ENCODE measurements at places on chromosomes 16 and 17. TPM values are rescaled to one million over a fixed set of nuclear protein-coding genes. Genes with fewer than 3 reads are reported as not detected.

DNA sequence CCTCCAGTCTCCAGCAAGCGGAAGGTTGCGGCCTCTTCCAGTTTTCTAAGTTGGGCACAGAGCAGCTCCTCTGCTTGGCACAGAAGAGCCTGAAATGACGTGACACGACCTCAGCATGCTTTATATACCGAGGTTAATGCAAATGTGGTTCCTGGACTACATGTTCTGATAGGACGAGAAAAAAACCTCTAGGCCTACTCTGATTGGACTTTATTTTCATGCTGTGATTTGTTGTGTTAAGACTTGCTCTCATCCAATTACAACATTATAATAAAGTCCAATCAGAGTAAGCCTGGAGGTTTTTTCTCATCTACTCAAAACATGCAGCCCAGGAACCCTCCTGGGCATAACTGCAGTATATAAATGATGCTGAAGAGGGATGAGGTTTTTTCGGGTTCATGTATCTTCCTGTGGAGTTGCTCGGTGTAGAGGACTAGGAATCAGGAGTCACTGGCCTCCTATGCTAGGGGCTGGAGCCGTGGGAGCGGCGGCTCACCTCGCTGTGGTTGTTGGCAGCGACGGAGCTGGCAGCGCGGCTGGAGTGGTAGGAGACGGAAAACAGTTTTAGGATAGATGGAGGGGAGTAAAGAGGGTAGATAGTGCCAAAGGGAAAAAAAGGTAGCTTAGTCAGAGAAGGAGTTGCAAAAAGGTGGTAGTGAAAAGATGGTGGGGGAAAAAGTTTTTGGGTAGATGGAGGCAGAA, 878.0 kb downstream of the KCNJ18 start:
- no peaks in the 10 kb centered on the region for H3K27me3 ChIP-seq
- H3K36me3 ChIP-seq: no peaks in the 10 kb centered on the region
- no peak overlapping the region for H3K4me3 ChIP-seq

GRCh38 chr17:51627779-51628178, 367.4 kb downstream of the UTP18 start:
- H3K4me3 ChIP-seq: no peak overlapping the region
- no peaks in the 10 kb centered on the region for H3K4me1 ChIP-seq
- no peak overlapping the region for H3K27ac ChIP-seq
- no peaks in the 10 kb centered on the region for H3K27me3 ChIP-seq
- no peaks in the 10 kb centered on the region for H3K36me3 ChIP-seq

- DNase-seq: no peak
- peaks cover 34% of the 10 kb centered on the region for H3K36me3 ChIP-seq
- H3K27ac ChIP-seq: no peak overlapping the region
- H3K4me1 ChIP-seq: peaks cover 4% of the 10 kb centered on the region
Measured at GRCh38 chr17:29112771-29113295, 67.4 kb downstream of the MYO18A start.

SHCBP1 gene
- total RNA-seq: 8.5 TPM

TBC1D3D gene
- not detected for total RNA-seq

- H3K27me3 ChIP-seq: no peaks in the 10 kb centered on the region
- H3K4me3 ChIP-seq: no peak overlapping the region
- H3K36me3 ChIP-seq: no peaks in the 10 kb centered on the region
- H3K4me1 ChIP-seq: no peaks in the 10 kb centered on the region
Measured at GRCh38 chr16:52634104-52634503, 87.2 kb upstream of the TOX3 start.

GRCh38 chr16:660459-661183, 7.3 kb upstream of the RHOT2 start:
- H3K36me3 ChIP-seq: no peaks in the 10 kb centered on the region
- no peak overlapping the region for H3K4me3 ChIP-seq
- H3K27ac ChIP-seq: peak overlapping the region; percentile 70
- peaks cover 10% of the 10 kb centered on the region for H3K4me1 ChIP-seq
- no peaks in the 10 kb centered on the region for H3K27me3 ChIP-seq
- no peak for DNase-seq

- H3K27ac ChIP-seq: no peak overlapping the region
- H3K27me3 ChIP-seq: no peaks in the 10 kb centered on the region
- no peak overlapping the region for H3K4me3 ChIP-seq
- H3K4me1 ChIP-seq: peaks cover 51% of the 10 kb centered on the region
Measured at GRCh38 chr16:15576960-15577958, 65.7 kb downstream of the MARF1 start.

- H3K36me3 ChIP-seq: no peaks in the 10 kb centered on the region
- no peaks in the 10 kb centered on the region for H3K27me3 ChIP-seq
- peaks cover 3% of the 10 kb centered on the region for H3K4me1 ChIP-seq
- H3K4me3 ChIP-seq: no peak overlapping the region
- DNase-seq: no peak
Measured at GRCh38 chr16:12253731-12254130, 277.2 kb downstream of the SNX29 start.

ZDHHC7 gene
- total RNA-seq: 31.2 TPM

GRCh38 chr16:89383095-89384003, 107.0 kb downstream of the ANKRD11 start:
- no peak for DNase-seq
- peak overlapping the region; percentile 76 for H3K27ac ChIP-seq
- H3K4me1 ChIP-seq: peaks cover 100% of the 10 kb centered on the region
- peak overlapping the region; percentile 7 for H3K4me3 ChIP-seq
- no peaks in the 10 kb centered on the region for H3K27me3 ChIP-seq
- H3K36me3 ChIP-seq: no peaks in the 10 kb centered on the region

DNA sequence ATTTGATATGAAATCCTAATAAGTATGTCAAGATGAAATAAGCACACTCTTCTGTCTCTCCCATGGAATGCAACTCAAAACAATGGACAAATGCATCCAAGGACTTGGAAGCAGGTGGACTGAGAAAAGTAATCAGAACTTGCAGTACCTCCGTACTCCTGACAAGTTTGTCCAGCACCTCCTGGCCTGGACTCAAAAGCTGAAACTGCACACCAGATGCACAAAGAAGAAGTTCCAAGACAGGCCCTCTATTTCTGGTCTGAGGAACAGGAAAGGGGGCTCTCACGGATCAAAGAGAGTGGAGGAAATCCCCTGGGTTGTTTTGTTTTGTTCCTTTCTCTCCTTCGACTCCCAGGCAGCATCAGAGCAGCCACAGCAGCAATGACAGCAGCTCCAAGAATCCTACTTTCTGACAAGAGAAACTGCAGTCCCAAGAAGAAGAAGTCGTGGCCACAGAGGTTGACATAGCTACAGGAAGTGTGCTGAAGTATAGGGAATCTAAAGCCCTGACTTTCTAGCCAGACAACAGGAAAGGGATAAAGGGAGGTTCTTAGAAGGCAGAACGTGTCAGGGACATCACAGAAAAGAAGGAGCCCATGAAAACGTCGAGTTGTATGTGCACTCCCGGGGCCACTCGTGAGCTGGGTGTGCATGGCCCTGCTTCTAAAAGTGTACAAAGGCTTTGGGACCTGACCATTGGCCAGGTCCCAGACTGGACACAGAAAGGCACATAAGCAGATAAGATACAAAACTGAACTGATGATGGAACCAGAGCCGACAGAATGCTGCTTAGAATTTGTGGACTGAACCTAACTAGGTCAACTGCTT, 29.3 kb downstream of the AKAP10 start:
- H3K4me3 ChIP-seq: no peak overlapping the region
- DNase-seq: no peak
- peaks cover 24% of the 10 kb centered on the region for H3K4me1 ChIP-seq
- no peaks in the 10 kb centered on the region for H3K27me3 ChIP-seq

GRCh38 chr16:52721331-52721730, 174.4 kb upstream of the TOX3 start:
- no peaks in the 10 kb centered on the region for H3K27me3 ChIP-seq
- no peak for DNase-seq
- no peak overlapping the region for H3K4me3 ChIP-seq
- H3K27ac ChIP-seq: no peak overlapping the region

DNA sequence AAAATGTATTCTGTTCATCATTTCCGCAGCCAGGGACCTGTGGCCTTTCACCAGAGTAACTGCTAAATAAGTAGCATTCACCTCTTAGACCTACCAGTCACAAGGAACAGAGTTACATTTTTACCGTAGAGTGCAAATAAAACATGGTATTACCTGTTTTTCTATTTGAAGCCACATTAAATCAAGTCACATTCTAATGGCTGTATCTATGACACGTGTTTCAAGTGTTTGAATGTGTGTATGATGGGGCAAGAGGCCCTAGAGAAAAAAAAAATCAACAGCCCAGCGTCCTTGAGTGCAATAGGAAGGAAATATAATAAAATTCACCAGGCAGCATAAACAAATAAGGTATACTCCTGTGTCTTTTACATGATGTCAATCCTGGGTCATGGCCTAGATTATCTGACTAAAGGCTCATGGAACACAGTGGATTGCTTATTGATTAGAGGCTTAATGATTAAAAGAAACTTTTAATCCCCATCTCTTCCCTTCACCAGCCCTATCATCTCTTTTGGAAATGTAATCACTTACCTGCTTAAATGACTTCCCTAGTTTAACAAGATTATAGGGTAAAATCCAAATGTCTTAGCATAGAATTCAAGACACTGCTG, 168.7 kb upstream of the CDH5 start:
- no peaks in the 10 kb centered on the region for H3K4me1 ChIP-seq
- no peak overlapping the region for H3K4me3 ChIP-seq
- H3K27me3 ChIP-seq: no peaks in the 10 kb centered on the region
- no peak for DNase-seq
- no peak overlapping the region for H3K27ac ChIP-seq

GRCh38 chr16:57627184-57627871, 1.1 kb upstream of the ADGRG1 start:
- H3K4me3 ChIP-seq: no peak overlapping the region
- H3K27ac ChIP-seq: peak overlapping the region; percentile 83
- no peaks in the 10 kb centered on the region for H3K36me3 ChIP-seq
- peaks cover 30% of the 10 kb centered on the region for H3K4me1 ChIP-seq
- H3K27me3 ChIP-seq: no peaks in the 10 kb centered on the region

- H3K27me3 ChIP-seq: no peaks in the 10 kb centered on the region
- DNase-seq: no peak
- no peaks in the 10 kb centered on the region for H3K4me1 ChIP-seq
- H3K4me3 ChIP-seq: no peak overlapping the region
Measured at GRCh38 chr17:5980941-5981340, 89.2 kb upstream of the WSCD1 start.

GRCh38 chr17:28333083-28333746, 2.1 kb downstream of the IFT20 start:
- H3K4me3 ChIP-seq: no peak overlapping the region
- peaks cover 7% of the 10 kb centered on the region for H3K36me3 ChIP-seq
- no peak overlapping the region for H3K27ac ChIP-seq
- no peaks in the 10 kb centered on the region for H3K27me3 ChIP-seq

GRCh38 chr17:73316919-73317505, 5.2 kb upstream of the CDC42EP4 start:
- no peaks in the 10 kb centered on the region for H3K27me3 ChIP-seq
- no peaks in the 10 kb centered on the region for H3K36me3 ChIP-seq
- DNase-seq: no peak

TRIM16 gene
- total RNA-seq: 205 TPM

GRCh38 chr16:676913-677312, 1.4 kb downstream of the RHBDL1 start:
- H3K4me1 ChIP-seq: peaks cover 80% of the 10 kb centered on the region
- H3K4me3 ChIP-seq: no peak overlapping the region
- H3K27me3 ChIP-seq: no peaks in the 10 kb centered on the region
- DNase-seq: no peak
- peak overlapping the region; percentile 52 for H3K27ac ChIP-seq

GRCh38 chr17:28811651-28812090, 30.9 kb downstream of the FAM222B start:
- H3K4me1 ChIP-seq: peaks cover 59% of the 10 kb centered on the region
- H3K36me3 ChIP-seq: no peaks in the 10 kb centered on the region
- H3K27ac ChIP-seq: peak overlapping the region; percentile 96
- no peaks in the 10 kb centered on the region for H3K27me3 ChIP-seq
- H3K4me3 ChIP-seq: peak overlapping the region; percentile 95

DNA sequence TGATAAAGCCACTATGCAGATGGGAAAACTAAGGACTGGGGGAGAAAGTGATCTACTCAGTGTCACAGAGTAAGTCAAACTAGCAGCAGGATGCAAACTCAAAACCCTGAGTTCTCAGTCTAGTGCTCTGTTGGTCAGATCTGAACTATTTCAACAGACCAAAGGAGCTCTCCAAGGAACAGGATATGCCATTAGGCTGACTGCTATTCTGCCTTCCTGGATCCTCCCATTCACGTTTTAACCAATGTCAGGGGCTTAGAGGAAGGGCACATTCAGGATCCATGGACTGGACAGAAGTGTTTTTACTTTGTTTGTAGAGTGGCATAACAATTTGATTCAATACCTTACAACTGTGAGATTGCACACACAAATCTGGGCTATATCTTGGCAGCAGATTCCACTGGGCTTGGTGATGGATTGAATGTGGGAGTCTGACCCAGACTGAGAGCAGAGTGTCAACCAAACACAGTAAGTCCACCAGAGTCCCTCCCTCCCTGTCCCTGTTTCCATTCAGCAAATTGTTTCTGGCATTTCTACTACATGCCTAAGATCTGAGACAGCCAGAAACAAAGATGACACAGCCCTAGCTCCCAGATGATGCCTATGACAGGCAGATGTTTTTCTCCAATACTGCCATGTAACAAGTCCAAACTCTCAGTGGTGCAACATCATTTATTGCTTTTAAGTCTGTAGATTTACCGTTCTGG, 337.8 kb upstream of the CDH5 start:
- no peaks in the 10 kb centered on the region for H3K36me3 ChIP-seq
- no peak overlapping the region for H3K27ac ChIP-seq
- H3K27me3 ChIP-seq: no peaks in the 10 kb centered on the region
- H3K4me3 ChIP-seq: no peak overlapping the region
- H3K4me1 ChIP-seq: no peaks in the 10 kb centered on the region

GRCh38 chr16:79164388-79164995, 436.0 kb downstream of the MAF start:
- H3K36me3 ChIP-seq: no peaks in the 10 kb centered on the region
- no peaks in the 10 kb centered on the region for H3K27me3 ChIP-seq
- DNase-seq: no peak
- no peak overlapping the region for H3K4me3 ChIP-seq
- no peak overlapping the region for H3K27ac ChIP-seq

DNA sequence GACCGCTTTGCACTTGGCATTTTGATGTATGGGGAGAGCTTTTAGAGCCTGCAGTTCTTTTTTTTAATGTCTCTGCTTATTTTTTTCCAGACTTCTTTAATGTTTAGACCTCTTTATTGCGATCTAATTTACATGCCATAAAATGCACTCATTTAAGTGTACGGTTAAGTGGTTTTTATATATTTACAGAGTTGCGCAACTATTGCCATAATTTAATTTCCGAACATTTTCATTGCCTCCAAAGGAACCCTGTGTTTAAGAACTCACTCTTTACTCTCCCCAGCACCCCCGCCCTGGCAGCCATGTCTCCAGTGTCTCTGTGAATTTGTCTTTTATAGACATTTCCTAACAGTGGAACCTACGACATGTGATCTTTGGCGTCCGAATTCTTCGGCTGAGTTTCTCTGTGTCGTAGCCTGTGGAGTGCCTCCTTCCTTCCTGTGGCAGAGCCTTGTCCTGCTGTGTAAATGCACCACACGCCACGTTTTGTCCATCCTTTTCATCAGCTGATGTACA, 24.0 kb downstream of the ZNF750 start:
- DNase-seq: no peak
- no peak overlapping the region for H3K4me3 ChIP-seq
- no peaks in the 10 kb centered on the region for H3K27me3 ChIP-seq
- peaks cover 8% of the 10 kb centered on the region for H3K4me1 ChIP-seq
- H3K36me3 ChIP-seq: no peaks in the 10 kb centered on the region
